ENCODE measurements at places on chromosomes 7 and 10. TPM values are rescaled to one million over a fixed set of nuclear protein-coding genes. Genes with fewer than 3 reads are reported as not detected.

ECHDC3 gene
- total RNA-seq: 4.5 TPM

BCAP29 gene
- total RNA-seq: 70.3 TPM

CYP2C19 gene
- total RNA-seq: not detected

TRPV6 gene
- under 0.01 TPM for total RNA-seq

EPDR1 gene
- 51.2 TPM for total RNA-seq

ANLN gene
- 80.6 TPM for total RNA-seq

IRF5 gene
- total RNA-seq: not detected

TBC1D12 gene
- total RNA-seq: 16.1 TPM

SLC13A1 gene
- total RNA-seq: not detected

TEX47 gene
- total RNA-seq: not detected

ASAH2B gene
- total RNA-seq: 2.5 TPM

NUP42 gene
- 23.6 TPM for total RNA-seq

ZNF679 gene
- not detected for total RNA-seq

EPHB6 gene
- 23.1 TPM for total RNA-seq

TMEM236 gene
- total RNA-seq: 0.06 TPM

CHCHD1 gene
- total RNA-seq: 24.0 TPM

ADGRA1 gene
- total RNA-seq: not detected

MEIG1 gene
- total RNA-seq: 0.25 TPM

ATOH7 gene
- total RNA-seq: not detected

DOCK1 gene
- 80.1 TPM for total RNA-seq

ZNF783 gene
- total RNA-seq: 11.9 TPM

ZNF775 gene
- 3.3 TPM for total RNA-seq

PAX4 gene
- not detected for total RNA-seq

CLDN3 gene
- total RNA-seq: not detected

HPSE2 gene
- not detected for total RNA-seq

NODAL gene
- total RNA-seq: not detected

TMEM72 gene
- total RNA-seq: not detected

HMX3 gene
- not detected for total RNA-seq

PRTFDC1 gene
- 63.4 TPM for total RNA-seq

COBL gene
- total RNA-seq: not detected

INA gene
- total RNA-seq: 0.44 TPM

SPDYE6 gene
- total RNA-seq: not detected

IDI2 gene
- not detected for total RNA-seq

NEUROG3 gene
- not detected for total RNA-seq

CNNM1 gene
- under 0.01 TPM for total RNA-seq

HABP2 gene
- total RNA-seq: not detected

OR2A12 gene
- not detected for total RNA-seq

ADAM8 gene
- 0.87 TPM for total RNA-seq

SEPTIN14 gene
- not detected for total RNA-seq

PALD1 gene
- total RNA-seq: 11.6 TPM

GPR22 gene
- total RNA-seq: not detected

SLC26A5 gene
- not detected for total RNA-seq

PLOD3 gene
- 61.0 TPM for total RNA-seq

OPN1SW gene
- not detected for total RNA-seq

PDLIM1 gene
- total RNA-seq: 53.8 TPM

ZMYND11 gene
- 103 TPM for total RNA-seq

CYP3A4 gene
- not detected for total RNA-seq

AASS gene
- total RNA-seq: 32.0 TPM

HGF gene
- total RNA-seq: 792 TPM

NPC1L1 gene
- not detected for total RNA-seq

PLPP4 gene
- total RNA-seq: 0.25 TPM

PAPOLB gene
- total RNA-seq: 0.19 TPM

CHST12 gene
- 4.2 TPM for total RNA-seq

HTRA1 gene
- 235 TPM for total RNA-seq
